ENCODE measurements at places on chromosomes 6 and 20.

GRCh38 chr20:31833931-31834521, 11.4 kb downstream of the FOXS1 start:
- no peak for DNase-seq

DNA sequence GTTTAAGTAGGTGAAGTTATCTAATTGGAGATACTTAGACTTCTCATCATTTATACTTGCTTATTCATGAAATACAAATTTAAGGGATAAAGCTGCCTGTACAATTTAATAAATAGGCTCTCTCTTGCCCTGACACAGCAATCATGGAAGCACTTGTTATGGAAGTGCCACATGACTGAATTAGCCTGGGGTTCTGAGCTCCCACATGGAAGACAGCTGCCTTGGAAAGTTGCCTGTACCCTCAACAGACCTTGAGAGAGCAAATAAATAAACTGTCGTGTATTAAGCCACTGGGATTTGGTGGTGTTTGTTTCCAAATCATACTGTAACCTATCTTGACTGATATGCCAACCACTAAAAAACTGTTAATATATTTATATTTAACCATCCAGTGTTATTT, 87.0 kb upstream of the RSPO3 start:
- DNase-seq, result no peak

DNA sequence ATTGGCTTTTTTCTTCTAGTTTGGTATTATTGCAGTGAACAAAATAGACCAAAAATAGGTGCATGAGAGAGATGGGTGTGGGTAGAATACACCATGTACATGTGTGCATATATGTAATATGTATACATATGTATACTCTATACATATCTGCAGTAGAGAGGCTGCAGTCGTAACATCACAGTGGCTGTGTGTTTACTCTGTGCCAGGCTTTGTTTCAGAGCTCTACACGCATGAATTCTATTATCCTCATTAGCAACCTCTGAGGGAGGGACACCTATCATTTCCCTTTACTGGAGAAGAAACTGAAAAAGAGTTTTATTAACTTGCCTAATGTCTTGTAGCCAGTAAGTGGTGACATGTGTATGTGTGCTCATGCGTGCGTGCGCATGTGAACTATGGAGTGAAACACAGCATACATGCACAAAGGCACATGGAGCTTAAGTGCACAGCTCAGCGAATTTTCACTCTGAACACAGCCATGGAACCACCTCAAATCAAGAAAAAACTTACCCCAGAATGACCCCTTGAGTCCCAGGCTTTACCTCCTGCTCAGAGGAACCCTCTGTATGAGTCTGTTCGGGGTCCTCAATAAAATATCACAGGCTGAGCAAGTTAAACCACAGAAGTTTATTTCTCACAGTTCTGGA, 452.5 kb downstream of the CDH26 start:
- DNase-seq, result no peak

GRCh38 chr6:119184008-119184648, 105.7 kb upstream of the FAM184A start:
- no peak for DNase-seq

GRCh38 chr6:153003366-153003690, 819 bp upstream of the MTRF1L start:
- DNase-seq, result no peak

Data from stimulated activated naive CD4-positive, alpha-beta T cell (primary cell).